ENCODE measurements at places on chromosomes 1 and 21.

- no peak for DNase-seq
These were observed 92.4 kb downstream of the RUNX1 start for GRCh38 chr21:34956416-34957316.

DNA sequence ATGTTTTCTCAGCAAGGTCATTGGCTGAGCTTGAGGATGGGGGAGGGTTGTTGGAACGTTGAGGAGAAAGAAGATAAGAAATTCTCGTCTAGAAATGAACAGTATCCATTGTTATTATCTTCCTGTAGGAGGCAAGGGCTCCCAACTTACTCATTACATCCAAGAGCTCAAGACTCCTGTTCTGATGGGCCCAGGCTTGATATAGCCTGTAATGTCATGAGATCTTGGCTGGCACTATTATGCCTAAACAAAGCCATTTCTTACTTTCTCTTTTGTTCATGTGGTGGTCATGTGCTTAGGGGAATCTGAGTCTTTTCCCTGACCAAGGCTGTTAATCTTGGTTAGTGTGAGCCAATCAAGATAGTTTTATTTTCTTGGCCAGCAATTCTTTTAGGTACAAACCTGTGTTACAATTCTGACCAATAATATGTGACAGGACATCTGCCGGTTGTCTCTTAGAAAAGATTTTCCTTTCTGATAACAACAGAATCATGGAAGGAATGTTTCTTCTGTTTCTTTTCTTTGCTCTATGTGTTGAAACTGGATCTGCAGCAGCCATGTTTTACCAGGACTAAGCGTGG, 15.2 kb upstream of the IGSF3 start:
- DNase-seq: no peak

GRCh38 chr1:245748240-245748639, 593.5 kb downstream of the KIF26B start:
- DNase-seq: no peak

DNA sequence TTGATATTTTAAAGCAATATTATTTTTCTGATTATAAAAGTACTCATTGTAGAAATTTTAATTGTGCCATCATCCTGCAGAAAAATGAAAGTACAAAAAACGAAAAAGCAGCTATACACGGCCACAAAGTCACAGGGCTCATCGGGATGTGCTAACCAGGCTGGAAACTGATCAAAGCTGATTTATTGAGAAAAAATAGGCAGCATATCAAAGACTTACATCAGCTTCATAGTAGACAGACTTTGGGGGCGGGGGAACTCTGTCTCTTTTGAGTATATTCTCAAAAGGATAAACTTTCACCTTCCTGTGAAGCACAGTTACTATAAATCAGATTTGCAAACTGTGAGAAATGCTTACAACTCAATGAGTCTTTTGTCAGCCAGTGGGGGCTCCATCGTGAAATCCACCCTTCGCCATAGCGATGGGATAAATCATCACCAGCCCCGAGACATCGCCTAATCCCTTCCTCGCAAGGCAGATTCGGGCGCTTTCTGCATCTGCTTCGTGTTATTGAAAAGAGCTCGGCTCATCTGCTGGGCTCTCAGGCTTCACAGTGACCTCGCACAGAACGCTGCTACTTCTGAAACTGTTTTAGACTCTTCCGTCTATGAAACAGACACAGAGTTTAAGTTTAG, 69.2 kb upstream of the ERG start:
- DNase-seq: peak; percentile 85

GRCh38 chr1:23801338-23801748, 789 bp upstream of the GALE start:
- no peak for DNase-seq

DNA sequence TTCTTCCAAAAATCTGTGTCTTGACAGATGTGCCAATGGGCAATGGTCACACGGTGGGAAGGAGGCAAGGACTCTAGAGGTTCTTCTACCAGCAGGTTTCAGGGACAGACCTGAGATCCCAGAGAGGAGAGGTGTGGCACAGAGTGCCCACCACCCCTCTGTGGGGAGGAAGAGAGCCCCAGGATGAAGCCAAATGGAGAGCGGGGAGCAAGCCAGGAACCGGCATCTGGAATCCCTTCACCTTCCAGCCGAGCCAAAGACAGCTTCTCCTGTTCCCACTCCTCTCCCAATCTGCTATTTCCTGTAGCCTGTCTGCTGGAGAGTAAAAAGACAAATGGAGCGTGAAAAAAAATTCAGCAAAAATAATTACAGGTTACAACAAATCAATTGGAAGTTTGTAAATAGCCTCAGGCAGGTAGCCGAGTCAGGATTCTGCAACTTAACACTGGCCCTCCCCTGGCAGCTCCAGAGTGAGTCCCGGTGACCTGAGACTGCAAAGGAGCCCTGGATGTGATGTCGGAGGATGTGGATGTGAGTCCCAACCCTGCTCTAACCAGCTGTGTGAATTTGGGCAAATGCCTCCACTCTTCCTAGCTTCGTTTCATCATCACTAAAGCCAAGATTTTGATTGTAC, 45.4 kb upstream of the LRRN2 start:
- no peak for DNase-seq

DNA sequence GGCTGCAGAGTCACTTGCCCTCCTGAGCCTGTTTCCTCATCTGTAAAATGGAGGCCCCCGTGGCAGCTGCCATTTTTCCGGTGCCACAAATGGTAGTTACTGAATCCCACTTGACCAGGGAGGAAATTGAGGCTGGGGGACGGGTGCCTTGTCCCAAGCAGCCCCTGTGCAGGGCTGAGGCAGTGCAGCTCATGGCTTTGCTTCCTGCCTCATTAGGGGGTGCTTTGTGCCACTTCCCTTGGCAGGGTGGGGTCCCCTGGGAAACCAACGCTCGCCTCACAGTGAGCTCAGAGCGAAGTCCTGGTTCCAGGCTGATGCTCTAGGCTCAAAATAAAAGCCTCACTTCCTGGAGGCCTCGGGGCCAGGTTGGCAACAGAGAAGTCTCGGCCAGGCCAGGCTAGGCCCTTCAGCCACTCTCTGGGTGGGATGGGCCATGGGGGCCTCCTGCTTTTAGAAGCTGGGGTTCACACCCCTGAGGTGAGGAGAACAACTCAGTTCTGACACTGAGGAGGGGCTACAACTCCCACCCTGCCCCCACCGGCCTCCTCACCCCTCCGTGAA, 6.8 kb downstream of the LAPTM5 start:
- no peak for DNase-seq

DNA sequence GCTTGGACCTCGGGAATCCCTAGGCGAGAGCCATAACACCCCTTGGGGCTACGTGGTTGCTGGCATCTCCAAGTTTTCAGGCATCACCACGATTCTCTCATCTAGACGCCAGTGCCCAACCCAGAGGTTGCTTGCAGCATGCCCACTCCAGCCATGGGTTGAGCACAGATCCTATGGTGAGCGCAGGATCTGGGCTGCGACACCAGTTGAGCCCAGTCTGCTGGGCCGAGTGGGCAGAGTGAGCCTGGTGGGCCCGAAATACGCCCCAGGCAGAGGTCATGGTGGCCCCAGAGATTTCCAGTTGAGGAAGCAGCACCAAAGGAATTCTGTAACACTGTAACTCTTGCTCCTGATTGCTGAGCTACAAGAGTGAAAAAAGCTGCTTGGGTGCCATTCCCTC, 46.1 kb upstream of the GRIK1 start:
- no peak for DNase-seq

DNA sequence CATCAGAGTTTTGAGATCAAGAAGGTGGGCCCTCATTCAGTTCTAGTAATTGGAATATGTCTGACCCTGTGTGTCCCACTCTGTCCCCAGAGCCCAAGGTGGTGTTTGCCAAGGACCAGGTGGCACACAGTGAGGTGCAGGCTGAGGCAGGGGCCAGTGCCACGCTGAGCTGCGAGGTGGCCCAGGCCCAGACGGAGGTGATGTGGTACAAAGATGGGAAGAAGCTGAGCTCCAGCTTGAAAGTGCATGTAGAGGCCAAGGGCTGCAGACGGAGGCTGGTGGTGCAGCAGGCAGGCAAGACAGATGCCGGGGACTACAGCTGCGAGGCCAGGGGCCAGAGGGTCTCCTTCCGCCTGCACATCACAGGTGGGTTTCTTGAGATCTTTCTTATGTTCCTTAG, 35.2 kb downstream of the OBSCN start:
- no peak for DNase-seq

DNA sequence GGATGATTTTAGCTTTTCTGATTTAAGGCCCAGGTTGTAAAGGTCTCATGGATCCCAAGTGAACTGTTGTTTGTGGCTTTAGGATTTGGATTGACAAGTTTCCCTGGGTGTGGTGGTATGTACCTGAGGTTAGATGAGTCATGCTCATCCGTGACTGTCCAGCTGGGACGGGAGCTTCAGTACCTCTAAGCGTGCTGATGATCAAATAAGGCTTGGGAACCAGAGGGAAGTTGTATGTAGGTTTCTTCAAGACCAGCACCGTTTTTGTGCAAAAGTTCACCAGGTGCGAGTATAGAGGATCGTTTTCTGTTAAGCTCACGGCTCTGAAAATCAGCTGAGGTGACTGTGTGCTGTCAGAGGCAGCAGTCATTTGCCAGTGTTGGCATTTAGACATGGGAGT, 19.8 kb downstream of the PLA2G2E start:
- DNase-seq: no peak

- no peak for DNase-seq
These were observed 91.5 kb upstream of the LBR start for GRCh38 chr1:225519166-225519863.

DNA sequence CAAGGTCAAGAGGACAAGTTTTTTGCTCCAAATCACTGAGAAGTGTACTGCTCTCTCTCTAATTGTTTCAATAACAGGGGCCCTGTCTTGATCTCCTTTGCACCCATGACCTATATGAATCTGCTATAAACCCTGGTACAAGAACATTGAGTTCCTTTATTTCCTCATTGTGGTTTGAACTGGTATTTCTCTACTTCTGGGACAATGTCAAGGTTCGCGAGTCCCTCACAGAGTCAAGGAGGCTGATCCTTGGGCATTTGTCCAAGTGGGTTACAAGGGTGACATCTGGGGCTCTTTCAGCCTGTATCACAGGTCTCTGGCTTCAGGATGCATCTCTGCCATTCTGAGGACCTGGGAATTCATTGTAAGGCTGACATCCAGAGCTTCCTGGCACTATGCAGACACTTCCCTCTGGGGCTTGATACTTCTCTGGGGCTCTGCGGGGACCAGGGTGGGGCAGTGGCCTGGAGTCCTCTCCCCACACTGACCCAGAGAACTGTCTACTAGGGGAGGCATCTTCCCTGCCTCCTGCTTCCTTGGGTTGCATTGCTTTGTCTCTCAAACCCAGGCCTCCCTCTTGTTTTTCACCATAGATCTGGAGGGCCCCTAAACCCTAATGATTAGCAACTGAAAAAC, 22.5 kb upstream of the ZNF648 start:
- DNase-seq: no peak

- DNase-seq: peak; percentile 97
These were observed 5.7 kb upstream of the ZNF683 start for GRCh38 chr1:26378088-26378878.

DNA sequence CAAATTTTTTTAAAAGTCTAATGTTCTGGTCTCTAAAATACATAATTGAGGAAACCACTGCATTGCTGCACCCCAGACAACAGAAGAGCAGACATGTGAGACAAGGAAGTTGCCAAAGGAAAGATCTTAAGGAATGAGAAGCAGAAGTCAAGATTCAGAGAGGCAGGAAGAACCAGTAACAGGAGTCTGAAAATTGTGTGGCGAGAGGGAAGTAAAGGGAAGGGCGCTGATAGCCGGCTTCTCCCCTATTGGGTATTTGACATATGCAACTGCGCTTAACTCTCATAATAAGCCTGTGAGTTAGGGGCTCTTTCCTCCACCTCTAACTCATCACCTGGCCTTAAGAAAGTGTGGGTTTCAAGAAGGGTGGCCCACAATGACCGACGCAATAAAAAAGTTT, 21.9 kb upstream of the KIF14 start:
- DNase-seq: no peak

DNA sequence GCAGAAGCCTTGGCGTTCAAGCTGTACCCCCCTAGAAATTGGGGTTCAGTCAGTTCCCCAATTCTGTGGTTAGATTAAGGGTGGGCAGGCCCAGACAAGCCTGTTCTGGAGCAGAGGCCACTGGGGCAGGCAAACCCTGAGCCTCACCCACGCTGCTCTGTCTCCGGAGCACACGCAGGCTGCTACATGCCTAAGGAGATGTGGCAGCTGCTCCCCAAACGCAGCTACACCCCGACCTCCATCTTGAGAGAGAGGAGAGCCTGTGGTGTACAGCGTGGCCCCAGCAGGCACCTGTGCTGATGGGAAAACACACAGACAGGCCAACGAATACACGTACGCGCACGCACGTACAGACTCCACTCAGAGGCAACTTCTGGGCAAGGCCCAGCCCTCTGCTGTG, 33.9 kb upstream of the GRHL3 start:
- no peak for DNase-seq

DNA sequence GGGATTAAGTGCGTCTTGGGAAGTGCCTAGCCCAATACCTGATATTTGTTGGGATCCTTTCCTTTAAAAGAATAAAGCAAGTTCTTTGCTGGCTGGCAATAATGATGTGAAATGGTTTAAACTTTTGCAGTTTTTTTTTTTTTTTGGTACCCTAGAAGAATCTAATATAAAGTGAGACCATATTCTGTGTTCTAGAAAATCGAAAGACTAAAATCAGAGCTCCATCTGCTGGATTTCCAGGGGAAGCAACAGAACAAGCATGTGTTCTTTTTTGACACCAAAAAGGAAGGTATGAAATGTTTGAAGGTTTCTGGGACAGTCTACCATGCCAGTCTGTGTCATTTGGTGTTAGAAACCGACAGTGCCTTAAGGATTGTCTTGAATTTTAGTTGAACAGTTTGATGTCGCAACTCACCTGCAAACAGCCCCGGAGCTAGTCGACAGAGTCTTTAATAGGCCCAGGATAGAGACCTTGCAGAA, 6.4 kb downstream of the UTP11 start:
- DNase-seq: no peak

- DNase-seq: peak; percentile 4
These were observed 1258.5 kb upstream of the ADGRL2 start for GRCh38 chr1:80542231-80542630.

DNA sequence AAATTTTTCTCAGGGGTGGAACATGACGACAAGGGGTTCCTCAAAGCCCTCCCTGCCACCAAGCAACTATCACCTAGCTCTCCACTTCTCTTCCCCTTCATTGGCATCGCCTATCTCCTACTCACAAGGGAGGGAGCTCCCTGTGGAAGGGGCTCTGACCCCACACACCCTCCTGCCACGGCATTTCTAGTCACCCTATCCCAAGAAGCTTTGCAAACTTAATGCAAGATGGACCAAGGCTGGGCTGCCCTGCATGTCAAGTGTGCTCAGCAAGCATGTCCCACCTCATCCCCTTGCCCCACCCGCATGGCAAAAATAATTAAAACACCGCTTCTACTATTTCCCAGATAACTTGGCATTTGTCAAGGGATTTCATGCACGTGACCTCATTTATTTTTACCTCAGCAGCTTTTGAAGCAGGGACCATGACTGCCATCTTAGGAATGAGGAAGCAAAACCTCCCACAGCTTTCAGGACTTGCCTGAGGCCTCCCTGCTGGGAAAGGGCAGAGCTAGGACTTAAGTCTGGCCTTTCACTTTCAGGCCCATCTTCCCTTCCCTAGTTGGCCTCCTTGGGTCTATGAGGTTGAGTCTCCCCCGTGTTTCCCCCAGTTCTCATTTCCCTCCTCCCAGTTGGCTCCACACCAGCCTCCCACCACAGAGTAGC, 161.3 kb downstream of the TSEN15 start:
- DNase-seq: peak; percentile 66
